ENCODE measurements at places on chromosomes 12 and 14.

DNA sequence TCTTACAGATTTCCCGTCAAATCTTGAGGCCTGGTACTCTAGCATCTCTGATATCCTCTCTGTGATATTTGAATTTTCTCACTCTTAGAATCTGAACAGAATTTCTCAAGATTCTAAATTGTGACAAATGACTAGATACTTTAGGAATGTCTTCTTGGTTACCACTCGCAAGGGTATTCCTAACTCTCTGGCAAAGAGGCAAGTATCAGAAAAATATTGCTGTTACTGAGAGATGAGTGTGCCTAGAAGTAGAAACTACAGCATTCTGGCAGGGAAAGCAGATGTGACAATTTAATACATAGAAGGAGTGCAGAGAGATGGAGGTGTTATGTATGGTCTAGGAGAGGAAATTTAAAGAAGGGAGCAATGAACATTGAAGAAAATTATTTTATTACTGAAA, 467.8 kb downstream of the LRIG3 start:
- no peak for DNase-seq

DNA sequence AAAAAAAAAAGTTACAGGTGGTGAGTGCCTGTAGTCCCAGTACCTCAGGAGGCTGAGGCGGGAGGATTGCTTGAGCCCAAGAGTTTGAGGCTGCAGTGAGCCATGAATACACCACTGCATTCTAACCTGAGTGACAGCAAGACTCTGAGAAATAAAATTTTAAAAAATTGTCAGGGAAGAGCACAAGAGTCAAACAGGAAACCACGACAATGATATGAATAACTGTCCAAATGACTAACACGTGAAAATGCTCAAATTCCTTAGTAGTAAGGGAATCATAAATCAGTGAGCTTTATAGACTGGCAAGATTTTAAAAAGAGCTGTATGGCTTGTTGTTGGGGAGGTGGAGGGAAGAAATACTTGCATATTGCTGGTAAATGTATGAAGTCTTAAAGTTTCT, 12.9 kb upstream of the ASPG start:
- DNase-seq: no peak

- DNase-seq: no peak
Measured at GRCh38 chr12:60842181-60842580, 1246.4 kb downstream of the SLC16A7 start.

DNA sequence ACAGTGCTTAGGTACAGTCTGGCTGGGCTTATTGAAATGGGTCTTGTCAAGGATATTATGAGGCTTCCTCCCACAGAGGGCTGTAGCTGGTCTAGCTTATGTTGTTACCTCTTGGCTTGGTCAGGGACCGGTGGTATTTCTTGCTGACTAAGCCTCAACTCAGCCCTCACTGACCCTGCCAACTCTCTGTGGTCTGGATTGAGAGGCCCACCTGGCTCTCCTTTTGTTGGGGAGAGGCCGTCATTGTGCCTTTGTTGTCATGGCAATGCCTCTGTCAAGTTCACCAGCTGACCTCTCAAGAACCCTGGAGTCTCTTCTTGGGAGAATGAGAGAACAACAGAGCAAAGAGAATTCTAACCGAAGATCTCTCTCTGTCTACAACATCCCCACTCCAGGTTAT, 245.6 kb upstream of the NPAS3 start:
- no peak for DNase-seq

- DNase-seq: no peak
Measured at GRCh38 chr12:84730561-84731162, 181.9 kb downstream of the SLC6A15 start.

GRCh38 chr14:87141801-87142200, 851.2 kb downstream of the GALC start:
- no peak for DNase-seq

- peak; percentile 4 for DNase-seq
Measured at GRCh38 chr14:45426685-45427282, 173.8 kb upstream of the MIS18BP1 start.

GRCh38 chr14:94888121-94888520, 118.2 kb upstream of the GSC start:
- no peak for DNase-seq

GRCh38 chr12:116898669-116899068, 12.1 kb upstream of the FBXW8 start:
- no peak for DNase-seq

DNA sequence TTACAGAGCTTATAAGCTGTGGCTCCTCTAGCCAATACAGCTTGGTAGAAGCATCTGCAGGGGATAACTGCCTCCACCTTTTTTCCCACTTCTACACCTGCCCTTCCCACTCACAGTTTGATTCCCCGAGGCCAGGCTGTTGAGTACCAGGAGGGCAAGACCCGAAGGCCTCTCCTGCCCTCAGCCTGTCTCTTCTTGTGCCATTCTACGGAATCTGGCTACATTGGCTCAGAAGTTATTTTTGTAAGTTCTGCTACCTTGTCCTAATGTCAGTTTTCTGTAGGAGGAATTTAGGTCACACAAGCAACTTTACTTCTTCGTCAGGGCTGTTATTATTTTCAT, 11.7 kb downstream of the FBXL14 start:
- DNase-seq: no peak

- no peak for DNase-seq
Measured at GRCh38 chr14:99781091-99781490, 12.1 kb upstream of the EML1 start.

DNA sequence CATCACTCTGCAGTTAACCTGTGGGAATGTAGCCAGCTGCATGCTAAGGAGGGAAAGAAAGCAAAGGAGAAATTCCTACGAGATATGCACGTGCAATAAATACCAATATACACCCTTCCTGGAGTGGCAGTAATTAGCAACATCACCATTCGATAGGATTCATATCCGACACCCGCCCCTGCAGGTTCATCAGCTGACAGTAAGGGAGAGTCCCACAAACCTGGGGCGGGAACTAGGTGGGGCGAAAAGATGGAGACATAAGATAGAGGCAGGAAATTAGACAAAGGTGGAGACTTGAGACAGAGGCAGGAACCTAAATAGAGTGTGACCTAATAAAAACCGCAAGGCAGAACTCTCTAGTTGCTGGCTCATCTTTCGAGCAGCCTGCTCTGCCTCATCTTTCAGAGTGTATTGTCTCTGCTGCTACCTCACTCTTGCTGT, 51.6 kb downstream of the PLEKHG3 start:
- DNase-seq: no peak

GRCh38 chr14:49703965-49704364, 11.0 kb downstream of the KLHDC1 start:
- DNase-seq: no peak

DNA sequence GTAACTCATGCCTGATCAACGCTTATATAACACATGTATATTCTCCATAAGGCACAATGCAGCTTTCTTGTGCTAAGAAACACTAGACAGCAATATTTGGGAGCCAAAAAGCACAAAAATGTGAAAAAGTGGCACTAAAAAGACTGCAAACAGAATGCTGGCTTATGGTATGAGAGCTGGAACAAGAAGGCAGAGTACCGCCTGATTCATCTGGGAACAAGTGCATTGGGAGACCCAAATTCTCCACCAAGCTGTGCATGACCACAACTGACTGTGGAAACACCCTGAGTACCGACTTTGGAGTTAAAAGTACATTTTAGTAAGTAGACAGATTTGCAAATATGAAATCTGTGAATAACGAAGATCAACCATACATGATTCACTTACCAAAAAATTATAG, 25.1 kb downstream of the E2F7 start:
- no peak for DNase-seq

DNA sequence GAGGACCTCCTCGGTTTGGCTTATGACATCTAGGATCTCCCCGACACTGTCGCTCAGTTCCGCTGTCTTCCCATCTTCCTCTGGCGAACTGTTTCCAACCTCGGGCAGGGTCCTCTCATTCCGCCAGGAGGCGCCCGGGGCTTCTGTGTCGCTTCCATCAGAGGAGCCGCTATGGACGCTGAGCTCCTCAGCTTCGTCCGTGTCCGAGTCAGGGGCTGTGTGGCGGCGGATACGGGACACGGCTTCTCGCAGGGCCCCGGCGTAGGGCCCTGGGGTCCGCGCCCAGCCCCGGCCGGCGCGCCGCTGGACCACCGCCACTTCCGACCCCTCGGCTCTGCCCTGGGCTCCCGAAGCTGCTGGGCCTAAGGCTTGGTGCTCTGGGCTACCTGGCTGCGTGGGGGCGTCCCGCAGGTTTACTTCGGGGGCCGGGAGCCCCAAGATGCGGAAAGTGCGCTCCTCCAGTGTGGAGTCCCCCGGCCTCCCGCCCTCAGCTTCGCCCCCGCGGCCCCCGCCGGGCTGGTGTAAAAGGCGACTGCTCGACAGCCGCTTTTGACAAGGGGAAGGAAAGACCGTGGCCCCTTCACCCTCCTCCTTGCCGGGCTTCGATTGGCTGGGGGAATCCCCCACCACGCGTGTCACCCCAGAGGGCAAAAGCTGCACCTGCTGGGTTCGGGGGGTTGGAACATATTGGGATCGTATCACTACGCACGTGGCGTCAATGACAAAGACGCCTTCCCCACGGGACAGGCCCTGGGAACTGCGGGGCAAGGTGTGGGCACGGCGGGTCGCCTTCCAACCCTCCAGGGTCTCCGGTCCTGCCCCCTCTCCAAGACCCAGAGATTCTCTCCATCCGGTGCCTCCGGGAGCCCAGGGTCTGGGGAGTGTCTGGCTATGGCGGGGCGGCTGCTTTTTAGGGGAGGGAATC, 2.1 kb downstream of the DDN start:
- DNase-seq: no peak

DNA sequence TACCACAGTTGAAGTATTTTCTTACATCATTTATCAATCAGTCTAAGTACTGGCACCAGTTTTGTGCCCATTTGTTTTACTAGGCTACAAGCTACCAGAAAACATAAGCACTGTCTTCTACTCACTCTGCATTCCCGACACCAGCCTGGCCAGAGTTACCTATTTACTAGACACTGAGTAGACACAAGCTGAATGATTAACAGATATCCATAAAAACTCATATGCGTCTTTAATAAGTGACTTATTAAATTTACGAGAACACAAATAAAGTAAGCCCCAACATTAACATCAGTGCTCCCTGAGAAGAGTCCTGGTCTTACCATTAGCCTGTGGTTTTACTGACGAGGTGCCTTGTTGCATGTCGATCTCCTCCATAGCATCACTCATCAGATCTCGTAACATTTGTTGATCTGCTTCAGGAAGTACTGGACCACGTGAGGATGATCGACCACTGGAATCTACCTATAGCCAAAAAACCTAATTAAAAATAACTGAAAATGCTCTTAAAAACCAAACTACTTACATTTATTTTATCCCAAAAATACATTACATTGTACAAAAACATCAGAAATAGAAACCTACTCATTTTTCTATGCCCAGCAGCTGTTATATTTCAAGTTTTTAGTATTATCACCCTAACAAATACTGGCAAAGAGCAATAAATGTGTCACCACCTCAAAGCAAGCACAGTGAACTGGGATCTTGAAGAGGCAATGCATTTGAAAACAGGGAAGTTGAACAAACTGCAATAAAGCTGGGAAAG, 53.3 kb downstream of the BDKRB1 start:
- no peak for DNase-seq
